WERI-Rb-1 (cell line): ENCODE measurements at places on chromosomes 12 and 14.

DNA sequence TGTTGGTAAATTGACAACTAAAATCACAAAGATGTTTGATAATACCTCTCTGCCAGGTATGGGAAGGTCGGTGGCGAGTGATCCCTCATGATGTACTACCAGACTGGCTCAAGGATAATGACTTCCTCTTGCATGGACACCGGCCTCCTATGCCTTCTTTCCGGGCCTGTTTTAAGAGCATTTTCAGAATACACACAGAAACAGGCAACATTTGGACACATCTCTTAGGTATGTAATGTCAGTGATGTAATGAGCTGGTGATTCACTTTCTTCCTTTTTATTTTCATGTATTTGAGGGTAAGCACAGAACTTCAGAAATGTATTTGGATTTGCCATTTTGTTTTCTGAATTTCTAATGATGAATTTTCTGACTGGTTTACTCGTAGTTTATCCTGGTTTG, 42.6 kb upstream of the LRTM2 start:
- no peak for DNase-seq

GRCh38 chr12:108561852-108562347, 496 bp upstream of the ISCU start:
- DNase-seq = no peak

DNA sequence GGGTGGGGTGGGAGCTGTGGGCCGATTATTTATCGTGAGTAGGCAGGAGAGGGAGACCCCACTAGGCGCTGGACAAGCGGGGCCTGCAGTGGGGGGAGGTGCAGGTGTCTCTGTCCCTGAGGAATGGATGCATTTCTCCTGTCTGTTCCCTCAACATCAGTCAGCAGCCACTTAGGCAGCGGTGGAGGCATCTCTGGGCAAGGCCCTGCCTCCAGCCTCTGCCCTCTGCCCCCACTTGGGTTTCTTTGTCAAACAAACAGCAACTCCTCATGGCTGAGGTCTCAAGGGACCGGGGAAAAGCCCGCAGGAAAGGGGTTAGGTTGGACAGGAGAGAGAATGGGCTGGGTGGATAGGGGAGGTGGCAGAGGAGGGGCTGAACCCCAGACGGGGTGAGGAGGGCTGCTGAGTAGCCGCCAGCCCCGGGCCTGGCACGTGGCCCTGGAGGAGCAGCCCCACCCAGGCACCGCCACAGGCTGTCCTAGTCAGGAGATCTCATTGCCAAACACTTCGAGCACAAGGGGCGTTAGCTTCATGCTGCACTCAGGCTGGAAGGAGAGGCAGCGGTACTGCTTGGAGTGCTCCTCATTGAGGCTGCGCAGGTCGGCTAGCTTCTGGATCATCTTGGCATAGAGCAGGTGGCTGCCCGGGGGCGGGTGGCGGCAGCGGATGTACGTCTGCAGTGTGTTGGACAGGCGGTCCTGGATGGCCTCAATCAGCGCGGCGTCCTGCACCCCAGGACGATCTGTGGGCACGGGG, 24.7 kb upstream of the HDAC7 start:
- DNase-seq = no peak

- no peak for DNase-seq
Observed at GRCh38 chr12:24839268-24839791, 109.6 kb downstream of the BCAT1 start.

DNA sequence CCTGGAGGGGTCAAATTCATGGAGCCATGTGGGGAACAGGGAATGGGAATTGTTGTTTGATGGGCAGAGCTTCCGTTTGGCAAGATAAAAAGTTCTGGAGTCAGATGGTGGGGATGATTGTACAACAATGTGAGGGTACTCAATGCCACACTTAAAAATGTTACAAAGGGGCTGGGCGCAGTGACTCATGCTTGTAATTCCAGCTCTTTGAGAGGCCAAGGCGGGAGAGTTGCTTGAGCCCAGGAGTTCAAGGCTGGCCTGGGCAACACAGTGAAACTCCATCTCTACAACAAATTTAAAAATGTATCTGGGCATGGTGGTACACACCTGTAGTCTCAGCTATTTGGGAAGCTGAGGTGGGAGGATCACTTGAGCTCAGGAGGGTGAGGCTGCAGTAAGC, 66.0 kb upstream of the DIO3 start:
- DNase-seq = no peak

DNA sequence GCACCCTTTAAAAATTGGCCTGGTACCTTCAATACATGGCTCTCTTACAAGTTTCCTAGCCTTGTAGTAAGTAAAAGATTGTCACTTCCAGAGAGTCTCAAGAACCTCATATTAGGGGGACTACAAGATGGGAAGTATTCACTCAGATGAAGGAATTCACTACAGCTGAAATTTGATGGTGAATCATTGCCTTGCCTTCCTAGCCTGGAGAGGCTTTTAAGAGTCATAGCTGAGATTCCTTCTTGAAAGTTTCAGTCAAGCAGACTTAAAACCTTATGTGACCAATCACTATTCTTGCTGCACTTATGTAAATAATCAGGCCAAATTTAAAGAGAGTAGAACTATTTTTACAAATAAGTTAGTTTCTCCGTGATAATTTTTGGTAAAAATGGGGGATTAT, 451.6 kb downstream of the TRHDE start:
- DNase-seq = no peak

DNA sequence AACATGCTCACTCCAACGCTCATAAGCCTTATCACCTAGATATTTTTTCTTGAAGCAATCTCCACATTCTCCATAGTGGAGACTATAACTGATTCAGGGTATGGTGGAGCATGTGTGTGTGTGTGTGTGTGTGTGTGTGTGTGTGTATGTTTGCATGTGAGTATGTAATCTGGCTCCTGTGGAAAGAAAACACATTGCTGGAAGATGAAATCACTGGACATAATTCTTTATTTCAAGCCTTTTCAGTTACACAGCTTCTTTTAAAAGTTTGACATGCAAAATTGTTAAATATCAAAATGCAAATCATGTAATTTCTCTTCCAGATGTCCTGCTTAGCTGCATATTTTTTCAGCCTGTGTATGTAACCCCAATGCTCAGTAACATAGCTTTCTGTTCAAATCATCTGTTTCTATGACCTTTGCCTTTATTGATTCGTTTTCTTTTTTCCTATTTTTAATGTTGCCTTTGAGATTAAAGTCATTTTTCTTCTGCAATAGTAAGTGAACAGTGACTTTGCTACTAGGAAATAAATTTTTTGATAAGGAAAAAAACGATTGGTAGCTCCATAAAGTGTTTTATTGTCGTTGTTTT, 80.5 kb upstream of the BTG1 start:
- no peak for DNase-seq

- DNase-seq = no peak
Observed at GRCh38 chr14:49250109-49250508, 336.1 kb downstream of the RPS29 start.

DNA sequence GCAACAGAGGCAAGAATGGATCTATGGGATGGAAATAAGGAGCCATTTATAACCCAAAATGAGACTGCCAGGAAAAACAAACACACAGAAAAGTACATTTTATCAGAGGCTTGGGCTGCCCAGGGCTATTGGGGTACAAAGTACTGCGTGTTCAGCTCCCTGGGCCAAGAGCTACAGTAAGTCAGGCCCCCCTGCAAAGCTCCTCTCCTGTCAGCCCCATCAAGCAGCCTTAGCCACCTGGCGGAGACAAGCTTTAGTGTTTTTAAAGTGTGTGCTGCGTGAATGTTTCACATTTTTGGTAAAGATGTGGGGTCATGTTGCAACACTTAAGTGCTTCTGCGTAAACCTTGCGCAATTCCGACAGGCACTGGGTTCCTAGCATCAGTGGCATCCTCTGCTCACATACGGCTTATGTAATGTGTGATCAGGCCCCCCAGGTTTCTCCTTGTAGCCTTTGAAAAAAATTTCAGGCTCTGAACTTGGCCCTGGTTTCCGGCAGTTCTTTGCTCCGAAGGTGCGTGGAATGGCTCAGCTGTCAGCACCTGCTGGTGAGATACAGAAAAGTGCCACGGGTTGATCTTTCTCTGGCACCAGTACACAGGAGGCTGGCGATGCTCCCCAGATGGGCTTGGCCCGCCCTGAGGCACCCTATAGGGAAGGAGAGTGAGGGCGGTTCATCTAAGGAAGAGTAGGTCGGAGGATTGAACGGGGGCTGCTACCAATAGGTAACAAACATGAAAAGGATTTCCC, 198.7 kb upstream of the EEA1 start:
- DNase-seq = no peak

DNA sequence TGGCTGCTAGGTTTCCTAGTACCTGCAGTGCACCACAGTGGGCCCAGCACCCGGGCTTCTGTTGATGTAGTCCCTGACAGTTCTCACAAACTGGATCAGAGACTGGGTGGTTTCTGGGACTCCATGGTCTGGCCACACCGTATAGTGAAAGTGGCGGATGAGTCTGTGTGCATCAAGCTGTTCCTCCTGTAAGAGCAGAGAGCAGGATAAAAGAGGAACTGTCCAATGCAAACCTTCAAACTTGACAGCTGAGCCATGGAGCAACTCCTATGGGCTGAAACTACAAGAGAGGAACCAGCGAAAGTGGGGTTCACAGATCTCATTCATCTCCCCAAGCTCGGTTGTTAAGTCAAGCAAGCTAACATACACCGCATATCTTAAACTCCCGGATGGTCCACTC, 102.8 kb downstream of the PTPRB start:
- no peak for DNase-seq
